ENCODE measurements at places on chromosomes 4 and X.

- no peak for DNase-seq
These were observed 112.8 kb upstream of the H2AZ1 start for GRCh38 chr4:100062921-100063320.

- DNase-seq: no peak
These were observed 78.7 kb downstream of the PRKG2 start for GRCh38 chr4:81136161-81136905.

DNA sequence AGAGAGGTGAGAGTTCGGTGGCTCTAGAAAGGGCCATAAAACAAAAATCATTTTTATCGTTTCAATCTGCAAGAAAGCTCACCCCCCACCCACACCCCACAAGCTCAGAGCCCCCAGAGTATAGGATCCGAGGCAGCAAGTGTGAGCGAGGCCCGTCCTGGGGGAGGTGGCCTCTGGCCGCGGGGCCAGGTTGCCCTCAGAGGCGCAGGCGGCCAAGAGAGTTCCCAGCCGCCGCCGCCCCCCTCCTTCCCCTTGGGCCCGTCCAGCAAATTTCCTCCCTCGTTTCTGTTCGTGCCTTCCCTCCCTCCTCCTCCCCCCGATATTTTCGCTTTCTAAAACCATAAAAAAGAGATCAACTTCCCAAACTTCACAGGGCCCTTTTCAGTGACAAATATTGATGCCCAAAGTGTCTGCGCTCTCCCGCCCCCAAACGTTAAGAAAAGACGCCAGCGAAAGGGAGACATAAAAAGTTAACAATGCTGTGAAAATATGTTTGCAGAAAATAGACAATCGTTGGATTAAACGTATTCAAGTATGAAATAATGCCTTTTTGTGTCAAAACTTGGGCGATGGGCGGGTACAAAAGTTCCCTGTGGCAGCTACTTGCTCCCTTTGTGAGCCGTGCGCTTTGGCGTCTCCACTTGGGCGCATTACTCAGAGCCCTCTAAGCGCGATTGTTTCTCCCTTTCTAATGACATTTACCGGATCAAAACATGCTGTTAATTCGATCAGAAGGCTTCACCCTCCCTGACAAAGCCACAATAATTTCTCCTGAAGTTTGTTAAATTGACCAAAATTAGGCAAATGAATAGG is 1.1 kb upstream of the HELT start:
- no peak for DNase-seq

- DNase-seq: no peak
These were observed 64.5 kb downstream of the CPE start for GRCh38 chr4:165443276-165443675.

DNA sequence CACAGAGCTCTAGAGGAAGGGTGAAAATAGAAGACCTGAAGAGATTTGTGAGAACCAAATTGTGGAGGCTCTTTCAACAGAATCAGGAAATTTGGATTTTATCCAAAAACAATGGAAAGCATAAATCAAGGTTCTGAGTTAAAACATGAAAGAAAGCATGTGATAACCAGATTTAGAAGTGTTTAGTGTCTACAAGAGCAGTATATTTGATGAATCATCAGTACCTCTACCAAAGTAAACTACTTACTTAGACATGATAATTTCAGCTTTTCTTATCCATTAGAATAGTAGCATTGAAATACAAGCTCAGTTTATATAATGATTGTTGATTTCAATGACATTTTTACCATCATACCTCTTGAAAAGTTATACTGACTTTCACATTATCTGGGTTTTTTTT is 25.9 kb upstream of the INTU start:
- DNase-seq: no peak

- no peak for DNase-seq
These were observed 49.4 kb downstream of the LPAR4 start for GRCh38 chrX:78796916-78797315.

DNA sequence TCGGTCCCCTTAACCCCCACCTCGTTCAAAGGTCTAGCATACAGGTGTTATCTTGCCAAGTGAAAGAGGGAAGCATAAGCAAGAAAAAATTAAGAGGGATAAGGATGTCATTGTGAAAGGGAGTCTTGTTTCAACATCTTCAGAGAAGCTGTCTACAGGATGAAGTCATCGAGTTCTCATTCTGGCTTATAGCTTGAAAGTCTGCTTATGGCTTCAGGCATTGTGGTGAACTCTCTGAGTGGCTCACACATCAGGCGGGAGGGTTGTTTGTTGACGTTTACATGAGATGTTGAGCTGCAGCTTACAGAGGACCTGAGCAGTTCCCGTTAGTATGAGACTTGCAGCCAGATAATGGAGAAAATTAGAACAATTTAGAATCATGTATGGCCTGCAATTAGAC is 16.6 kb downstream of the MAGEA9B start:
- no peak for DNase-seq

GRCh38 chr4:87649980-87650379 is at the start of gene DMP1:
Gene DMP1 (plus strand): TSS chr4:87650280. CDS start chr4:87656493, 6,213 bp downstream.
- DNase-seq: no peak

DNA sequence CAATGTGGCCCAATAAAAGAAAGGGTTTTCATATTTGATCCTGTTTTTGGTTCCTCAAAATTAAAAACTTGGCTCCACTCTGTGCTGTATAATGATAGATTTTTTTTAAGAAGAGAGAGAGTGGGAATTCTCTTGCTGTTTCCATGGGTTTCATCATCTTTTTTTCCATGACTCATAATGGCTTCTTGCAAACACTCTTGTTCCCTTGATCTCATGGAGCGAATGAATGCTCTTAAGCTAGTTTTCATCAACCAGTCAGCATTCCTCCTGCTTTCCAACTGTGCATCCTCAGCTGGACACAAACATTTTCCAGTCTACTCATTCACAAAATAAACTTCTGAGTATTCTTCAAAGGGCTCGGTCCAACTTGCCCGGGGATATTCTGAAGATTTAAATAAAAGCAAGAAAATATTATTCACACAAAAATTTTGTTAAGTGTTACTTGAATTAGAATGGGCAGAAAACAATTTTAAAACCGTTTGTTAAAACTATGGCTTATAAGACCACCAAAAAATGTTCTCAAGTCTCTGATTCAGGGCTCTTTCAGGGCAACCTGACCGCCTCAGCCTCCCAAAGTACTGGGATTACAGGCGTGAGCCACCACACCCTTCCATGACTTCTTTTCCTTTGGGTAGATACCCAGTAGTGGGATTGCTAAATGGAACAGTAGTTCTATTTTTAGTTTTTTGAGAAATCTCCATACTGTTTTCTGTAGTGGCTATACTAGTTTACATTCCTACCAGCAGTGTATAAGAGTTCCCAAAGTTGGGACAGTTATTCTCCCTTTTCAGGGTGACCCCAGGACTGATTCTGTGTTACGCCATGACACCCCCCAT is 64.7 kb downstream of the TMEM156 start:
- no peak for DNase-seq

Data from activated CD8-positive, alpha-beta memory T cell treated with anti-CD3 and anti-CD28 coated beads for 48 hours (primary cell).